ENCODE measurements at places on chromosomes 13 and 19.

- DNase-seq = no peak
Measured at GRCh38 chr19:50005428-50005827, 19.7 kb downstream of the VRK3 start.

GRCh38 chr19:20247016-20247683 is 80.1 kb downstream of the ZNF486 start:
- peak; percentile 31 for DNase-seq

DNA sequence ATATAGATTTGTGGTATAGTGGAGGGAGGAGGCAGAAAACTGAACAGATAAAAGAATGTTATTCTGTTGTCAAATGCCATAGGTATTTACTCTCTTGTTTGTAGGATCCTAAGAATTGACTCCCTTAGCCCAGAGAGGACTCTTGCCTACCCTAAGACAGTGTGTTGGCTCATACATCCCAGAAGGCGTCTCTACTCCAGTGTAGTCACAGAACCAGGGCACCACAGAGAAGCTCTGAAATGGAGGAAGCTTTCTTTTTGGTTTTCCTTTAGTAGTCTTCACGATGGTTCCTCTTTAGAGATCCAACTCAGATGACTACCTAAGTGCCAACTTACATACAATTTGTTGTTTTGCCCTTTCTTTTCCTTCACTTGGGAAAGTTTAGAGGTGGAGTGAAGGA is 14.0 kb downstream of the GPR183 start:
- DNase-seq = no peak

DNA sequence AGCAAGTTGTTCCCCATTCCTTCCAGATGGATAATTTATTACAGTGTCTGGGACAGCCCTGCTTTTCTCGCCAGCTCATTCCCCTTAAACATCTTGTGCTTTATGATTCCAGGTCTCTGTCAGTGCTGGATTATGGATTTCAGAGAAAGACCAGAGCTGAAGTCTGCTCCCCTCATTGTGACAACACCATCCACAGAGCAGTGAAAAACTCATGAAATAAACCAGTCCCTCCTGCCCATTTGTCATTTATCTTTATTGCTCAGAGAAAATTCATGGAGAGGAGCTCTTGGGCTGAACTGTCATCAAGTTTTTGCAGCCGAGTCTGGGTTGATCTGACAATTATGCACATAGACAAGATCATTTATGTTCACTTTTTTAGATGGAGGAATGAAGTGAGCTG is 92.7 kb upstream of the GPR12 start:
- DNase-seq = no peak

GRCh38 chr19:37920591-37921450 is 13.8 kb downstream of the SIPA1L3 start:
- no peak for DNase-seq

DNA sequence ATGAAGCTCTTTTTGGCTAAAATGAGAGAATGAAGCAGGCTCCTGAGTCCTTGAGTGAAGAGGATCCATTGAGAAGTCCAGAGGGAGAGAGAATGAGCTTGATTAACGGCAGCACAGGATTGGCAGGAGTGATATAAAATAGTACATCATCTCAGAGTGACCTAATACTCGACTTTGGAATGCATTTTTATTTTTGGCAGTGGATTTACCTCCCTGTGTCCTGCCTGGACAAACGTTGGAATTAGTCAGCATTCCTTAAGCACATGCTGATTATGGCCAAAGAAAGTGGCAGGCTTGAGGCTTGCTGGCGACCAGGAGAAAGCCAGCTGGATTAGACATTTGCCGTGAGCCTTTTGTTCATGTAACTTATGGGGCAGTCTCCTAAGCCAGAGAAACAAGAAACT is 22.9 kb downstream of the LRCH1 start:
- no peak for DNase-seq

DNA sequence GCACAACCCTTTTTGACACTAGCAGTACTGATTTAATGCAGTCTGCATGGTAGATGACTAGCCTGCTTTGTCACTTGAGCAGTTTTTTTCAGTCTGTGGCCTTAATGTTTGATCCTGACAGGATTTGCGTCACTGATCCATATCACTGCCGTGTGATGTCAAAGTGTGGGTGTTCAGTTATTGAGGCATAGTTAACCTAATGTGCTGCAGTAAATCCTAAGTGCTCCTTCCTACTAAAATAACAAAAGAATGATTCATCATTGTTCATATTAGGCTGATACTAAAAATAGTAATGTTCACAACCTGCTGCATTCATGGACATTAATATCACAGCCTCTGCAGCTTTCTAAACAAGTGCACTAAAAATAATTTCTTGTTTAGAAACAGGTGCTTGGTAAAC is 121.9 kb upstream of the MLNR start:
- no peak for DNase-seq

GRCh38 chr13:113349491-113349890 is 14.4 kb downstream of the GRTP1 start:
- no peak for DNase-seq

DNA sequence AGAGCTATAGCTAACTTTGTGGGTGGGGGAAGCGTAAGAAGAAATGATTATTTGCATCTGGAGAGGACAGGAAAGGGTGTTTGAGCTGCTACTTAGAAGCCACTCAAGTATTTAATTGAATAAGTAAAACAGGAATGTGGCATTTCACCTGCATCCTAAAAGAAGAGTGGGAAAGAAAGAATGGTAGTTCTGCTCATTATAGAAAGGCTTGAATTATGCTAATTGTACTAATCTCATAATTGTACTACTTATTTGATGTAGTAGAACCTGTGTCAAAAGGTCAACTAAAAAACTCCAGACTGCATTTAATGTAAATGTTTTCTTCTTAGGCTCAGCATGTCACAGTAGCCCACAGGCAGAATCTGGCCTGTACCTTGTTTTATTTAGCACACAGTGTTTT is 113.6 kb downstream of the RNF17 start:
- DNase-seq = no peak
